ENCODE measurements at places on chromosomes 12 and 14. TPM values are rescaled to one million over a fixed set of nuclear protein-coding genes. Genes with fewer than 3 reads are reported as not detected.

- H3K27ac ChIP-seq, result no peak overlapping the region
- no peak overlapping the region for H3K4me3 ChIP-seq
- H3K36me3 ChIP-seq, result peaks cover 5% of the 10 kb centered on the region
- no peaks in the 10 kb centered on the region for H3K4me1 ChIP-seq
Observed at GRCh38 chr12:109910969-109911348, 10.9 kb downstream of the TCHP start.

FAM181A gene
- total RNA-seq, result not detected

- no peaks in the 10 kb centered on the region for H3K27me3 ChIP-seq
- no peak for DNase-seq
- H3K36me3 ChIP-seq, result peaks cover 19% of the 10 kb centered on the region
- H3K4me1 ChIP-seq, result peaks cover 53% of the 10 kb centered on the region
Observed at GRCh38 chr12:122111089-122111641, 32.6 kb downstream of the MLXIP start.

GRCh38 chr12:92357584-92358261 lies 212.1 kb upstream of the BTG1 start:
- no peak overlapping the region for H3K4me3 ChIP-seq
- no peak for DNase-seq
- H3K27me3 ChIP-seq, result no peaks in the 10 kb centered on the region
- H3K4me1 ChIP-seq, result peaks cover 42% of the 10 kb centered on the region
- H3K36me3 ChIP-seq, result peaks cover 50% of the 10 kb centered on the region

DNA sequence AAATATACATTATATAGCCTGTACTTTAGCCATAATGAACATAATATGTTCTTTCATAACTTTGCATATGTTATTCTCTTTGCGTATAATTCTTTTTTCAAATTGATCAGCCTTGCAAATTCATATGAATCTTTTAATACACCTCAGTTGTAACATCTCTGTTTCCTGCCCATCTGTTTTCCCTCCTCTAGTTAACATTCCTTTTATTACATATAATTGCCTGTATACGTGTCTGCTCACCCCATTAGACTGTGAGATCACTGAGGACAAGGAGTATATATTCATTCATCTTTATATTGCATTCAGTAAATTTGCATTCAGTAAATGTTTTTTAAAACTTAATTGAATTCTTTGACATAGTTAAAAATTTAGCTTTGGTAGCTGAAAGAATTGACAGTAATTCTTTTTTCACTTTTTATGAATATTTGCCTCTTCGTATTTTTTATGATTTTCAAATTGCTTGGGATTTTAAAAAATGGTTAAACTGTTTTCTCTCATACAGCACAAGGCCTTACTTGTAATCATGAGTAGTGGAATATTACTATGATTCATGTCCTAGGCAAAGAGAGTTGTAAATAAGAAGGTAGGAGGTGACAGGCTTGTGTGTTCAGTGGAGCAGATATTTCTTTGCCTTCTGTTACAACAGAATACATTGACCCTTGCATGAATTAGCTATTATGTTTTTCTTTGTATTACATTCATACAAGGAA lies 32.8 kb upstream of the KLHL42 start:
- H3K4me3 ChIP-seq, result no peak overlapping the region
- H3K4me1 ChIP-seq, result no peaks in the 10 kb centered on the region
- peaks cover 31% of the 10 kb centered on the region for H3K36me3 ChIP-seq
- H3K27ac ChIP-seq, result no peak overlapping the region
- H3K27me3 ChIP-seq, result no peaks in the 10 kb centered on the region

Data from activated naive CD8-positive, alpha-beta T cell treated with anti-CD3 and anti-CD28 coated beads for 36 hours (primary cell).